Activated CD4-positive, alpha-beta T cell treated with anti-CD3 and anti-CD28 coated beads, Interleukin-2, amount 50 U/mL, for 16 hours (primary cell): ENCODE measurements at places on chromosomes 6 and 20.

DNA sequence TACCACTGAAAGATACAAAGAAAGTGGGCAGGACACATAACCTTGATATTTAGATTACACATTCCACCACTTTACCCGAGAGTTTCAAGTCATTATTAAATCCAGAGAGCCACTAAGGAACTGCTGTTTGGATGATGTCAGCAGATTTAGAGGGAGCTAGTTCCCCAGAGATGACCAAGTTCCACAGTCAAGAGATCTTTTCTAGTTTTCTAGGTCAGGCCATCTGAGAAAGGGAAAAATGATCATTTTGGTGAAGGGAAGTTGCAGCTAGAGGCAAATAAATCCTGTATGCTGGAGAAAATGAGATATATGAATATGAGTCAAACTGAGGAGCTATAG lies 147.8 kb downstream of the HS3ST5 start:
- DNase-seq, result no peak

DNA sequence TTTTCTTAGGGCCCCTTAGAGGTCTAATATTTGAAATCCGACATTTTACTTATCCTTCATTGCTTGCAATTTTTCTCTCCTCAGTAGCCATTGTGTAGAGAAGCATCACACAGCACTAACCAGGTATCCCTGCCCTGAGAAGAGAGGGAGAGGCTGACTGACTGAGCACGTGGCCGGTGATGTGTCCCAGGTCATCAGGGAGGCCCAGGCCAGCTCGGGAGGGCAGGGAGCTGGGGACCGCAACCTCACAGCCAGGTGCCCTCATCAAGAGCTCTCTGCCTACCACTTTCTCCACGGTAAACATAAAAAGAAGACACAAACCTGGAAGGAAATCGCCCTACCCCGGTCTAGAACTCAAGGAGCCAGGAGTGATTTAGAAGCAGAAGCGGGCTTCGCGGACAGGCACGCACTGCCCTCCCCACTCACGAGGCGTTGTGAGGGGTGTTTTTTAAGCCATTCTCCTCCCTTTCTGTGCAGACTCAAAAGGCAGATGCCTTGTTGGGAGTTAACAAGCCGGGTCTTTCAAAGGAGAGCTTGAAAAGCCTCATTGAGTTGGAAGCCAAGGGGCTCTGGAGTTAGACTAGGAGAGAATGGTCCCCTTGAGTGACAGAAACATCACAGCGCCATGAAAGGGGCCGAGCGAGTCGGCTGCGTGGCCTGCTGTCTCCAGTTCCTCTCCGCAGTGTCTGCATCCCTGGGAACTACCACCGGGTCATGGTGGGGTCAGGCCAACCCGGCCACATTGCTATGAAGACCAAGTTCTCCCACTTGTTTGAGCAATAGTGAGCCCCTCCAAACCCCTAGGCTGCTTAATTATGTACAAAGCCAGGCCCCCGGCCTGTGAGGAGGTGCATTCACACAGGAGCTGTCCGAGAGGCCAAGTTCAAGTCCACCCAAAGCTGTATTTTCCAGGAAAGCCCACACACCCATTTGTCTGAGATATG lies 285.4 kb downstream of the CDH4 start:
- DNase-seq, result no peak

- DNase-seq, result no peak
These were observed 72.0 kb downstream of the DACT2 start for GRCh38 chr6:168247443-168248147.

DNA sequence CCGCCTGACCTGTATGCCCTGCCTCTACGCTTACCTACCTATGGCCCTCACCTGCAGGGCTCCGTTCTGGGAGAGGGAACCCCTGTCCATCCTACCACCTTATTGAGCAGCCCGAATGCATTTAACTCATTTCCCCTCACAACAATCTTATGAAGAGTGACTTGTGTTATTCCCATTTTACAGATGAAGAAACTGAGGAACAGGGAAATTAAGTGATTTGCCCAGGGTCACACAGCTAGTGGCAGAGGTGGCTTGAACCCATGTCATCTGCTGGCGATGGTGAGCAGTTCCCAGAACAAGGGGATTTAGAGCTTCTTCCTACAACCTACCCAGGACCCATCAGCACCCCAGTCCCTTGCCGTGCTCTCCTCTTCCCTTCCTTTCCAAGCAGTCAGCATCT lies 42.3 kb upstream of the LRFN2 start:
- DNase-seq, result no peak

GRCh38 chr6:22896696-22897095 lies 327.3 kb downstream of the HDGFL1 start:
- DNase-seq, result no peak

GRCh38 chr6:36114798-36115408 lies 15.4 kb upstream of the MAPK13 start:
- peak; percentile 32 for DNase-seq

DNA sequence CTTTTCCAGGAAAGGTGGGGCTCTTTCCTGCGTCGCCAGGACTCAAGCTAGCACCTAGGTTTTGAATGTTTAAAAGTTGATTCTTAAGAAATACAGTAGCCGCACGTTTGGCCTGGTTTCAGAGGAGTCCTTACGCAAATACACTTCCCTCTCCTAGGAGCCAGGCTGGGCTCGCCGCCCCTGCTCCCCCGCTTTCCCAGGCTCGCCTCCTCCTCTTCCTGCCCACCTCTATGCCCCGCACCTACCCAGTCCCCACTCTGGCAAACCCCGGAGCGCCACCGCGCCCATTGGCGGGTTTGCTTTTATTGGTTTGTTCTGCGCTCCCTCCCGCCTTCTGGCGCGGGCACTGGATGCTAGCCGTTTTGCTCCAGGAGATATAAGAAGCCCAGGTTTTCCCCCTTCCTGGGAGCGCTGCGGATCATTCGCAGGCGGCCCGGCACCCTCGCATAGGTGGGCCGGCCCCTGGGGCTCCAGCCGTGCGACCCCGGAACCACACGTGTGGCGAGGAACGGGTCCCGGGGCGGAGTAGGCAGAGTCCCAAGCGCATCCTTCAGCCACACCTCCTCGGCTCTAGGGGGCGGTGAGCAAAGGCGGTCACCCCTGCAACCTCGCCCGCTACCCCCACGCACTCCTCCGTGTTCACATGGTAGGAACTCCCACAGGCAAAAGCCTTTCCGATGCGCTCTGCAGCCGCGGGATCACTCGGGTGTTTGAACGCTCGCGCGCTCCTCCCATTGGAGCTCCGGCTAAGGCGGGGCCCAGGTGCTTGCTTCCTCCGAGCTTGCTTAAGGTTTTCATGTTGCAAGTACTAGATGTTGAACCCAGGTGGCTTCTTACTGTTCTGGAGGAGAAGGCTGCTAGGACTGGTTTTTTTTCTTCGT lies 119.0 kb downstream of the RTN4IP1 start:
- DNase-seq, result peak; percentile 91

DNA sequence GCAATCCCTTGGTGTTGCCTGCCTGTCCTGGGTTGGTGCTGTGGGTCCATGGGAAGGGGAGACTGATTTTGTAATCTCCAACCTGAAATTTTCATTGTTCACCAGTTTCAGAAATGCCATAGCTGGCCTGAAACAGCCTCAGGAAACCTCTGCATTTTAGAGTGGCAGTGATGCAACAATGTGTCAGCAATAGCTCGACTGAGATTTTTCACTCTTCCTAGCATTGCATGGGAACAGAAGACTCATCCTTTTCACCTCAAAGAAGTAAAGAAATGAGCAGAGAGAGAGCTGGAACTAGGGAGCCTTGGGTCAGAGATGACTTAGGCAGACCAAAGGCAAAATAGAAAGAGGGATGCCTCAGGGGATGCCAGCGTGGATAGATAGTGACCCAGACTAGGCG lies 23.7 kb upstream of the TMEM14A start:
- peak; percentile 11 for DNase-seq

GRCh38 chr6:31574106-31575061 lies 981 bp upstream of the TNF start:
- peak; percentile 59 for DNase-seq

GRCh38 chr6:109013656-109014305 lies 80.9 kb downstream of the SESN1 start:
- DNase-seq, result no peak

DNA sequence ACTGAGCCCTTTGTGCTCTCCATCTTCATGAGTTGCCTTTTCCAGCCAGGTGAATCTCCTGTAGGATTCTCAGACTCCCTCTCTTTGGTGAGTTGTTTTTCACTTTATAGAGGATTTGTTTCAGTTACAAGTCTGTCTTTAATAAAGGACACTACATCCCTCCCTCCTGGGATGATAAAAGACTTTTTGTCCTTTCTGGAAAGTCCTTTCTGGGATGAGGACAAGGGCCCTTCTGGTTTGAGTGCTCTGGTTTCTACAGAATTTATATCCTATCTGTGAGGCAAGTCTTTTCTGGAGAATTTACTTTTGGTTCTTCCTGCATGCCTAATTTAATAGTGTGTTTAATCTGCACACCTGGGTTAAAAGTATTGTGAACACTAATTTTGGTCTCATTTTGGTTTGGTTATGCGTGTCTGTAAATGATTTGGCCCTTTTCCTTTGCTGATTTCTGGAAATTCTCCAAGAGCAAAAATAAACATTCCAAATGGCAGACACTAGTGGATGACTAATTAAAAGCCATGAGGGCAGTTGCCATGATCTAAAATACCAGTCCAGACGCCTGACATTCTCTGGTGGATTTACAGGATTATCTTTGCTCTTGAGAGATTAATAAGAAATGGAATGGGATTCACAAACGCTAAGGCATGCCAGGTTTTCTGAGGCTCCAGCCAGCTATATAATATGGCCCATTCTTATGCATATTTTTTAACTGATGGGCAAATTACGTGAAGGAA lies 44.8 kb downstream of the TCP11 start:
- DNase-seq, result no peak

GRCh38 chr20:34579979-34580940 lies 21.7 kb downstream of the MAP1LC3A start:
- DNase-seq, result peak; percentile 45

DNA sequence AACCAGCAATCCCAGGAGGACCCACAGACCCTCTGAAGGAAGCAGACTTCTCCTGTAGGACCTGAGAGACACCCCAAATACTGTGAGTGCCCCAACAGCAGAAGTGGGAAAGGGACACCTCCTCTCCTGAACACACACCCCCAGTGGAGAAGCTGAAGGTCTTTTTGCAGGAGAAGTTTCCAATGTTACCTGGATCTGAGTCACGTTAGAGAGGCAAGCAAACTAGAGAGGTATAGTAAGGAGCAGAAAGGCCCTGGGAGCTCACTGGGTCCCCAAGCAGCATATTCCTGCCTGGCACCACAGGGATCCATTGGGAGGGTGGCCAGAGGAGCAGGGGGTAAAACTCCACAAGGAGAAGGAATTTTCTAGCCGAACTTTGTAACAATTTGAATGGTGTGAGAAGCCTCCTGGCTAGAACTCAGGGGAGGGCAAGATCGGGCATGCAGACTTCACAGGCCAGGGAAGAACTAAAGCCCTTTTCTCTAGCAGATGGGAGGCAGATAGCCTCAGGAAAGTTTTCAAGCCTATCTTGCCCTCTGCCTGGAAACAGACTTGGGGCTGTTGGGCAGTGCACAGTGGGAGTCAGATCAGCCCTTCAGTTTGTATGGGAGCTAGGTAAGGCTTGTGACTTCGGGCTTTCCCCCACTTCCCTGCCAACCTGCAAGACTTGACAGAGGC lies 68.2 kb upstream of the SSTR4 start:
- DNase-seq, result no peak

DNA sequence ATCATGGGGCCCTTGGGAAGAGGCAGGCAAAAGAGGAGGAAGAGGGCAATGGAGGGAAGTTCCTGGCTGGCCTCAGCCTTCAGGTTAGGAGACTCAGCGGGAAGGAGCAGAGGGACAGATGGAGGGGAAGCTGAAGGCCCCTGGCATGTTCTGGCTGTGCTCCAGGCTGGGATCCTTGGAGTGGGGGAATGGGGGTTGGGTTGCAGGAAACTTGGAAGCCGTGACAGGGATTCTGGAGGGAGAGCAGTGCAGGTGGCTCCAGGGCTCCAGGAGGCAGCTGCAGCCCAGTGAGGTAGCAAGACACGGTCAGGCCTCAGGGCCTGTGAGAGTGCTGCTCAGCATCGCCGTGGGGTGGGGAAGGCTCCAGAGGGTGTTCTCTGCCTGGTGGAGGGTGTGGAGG lies 64.6 kb upstream of the SCP2D1 start:
- DNase-seq, result no peak

DNA sequence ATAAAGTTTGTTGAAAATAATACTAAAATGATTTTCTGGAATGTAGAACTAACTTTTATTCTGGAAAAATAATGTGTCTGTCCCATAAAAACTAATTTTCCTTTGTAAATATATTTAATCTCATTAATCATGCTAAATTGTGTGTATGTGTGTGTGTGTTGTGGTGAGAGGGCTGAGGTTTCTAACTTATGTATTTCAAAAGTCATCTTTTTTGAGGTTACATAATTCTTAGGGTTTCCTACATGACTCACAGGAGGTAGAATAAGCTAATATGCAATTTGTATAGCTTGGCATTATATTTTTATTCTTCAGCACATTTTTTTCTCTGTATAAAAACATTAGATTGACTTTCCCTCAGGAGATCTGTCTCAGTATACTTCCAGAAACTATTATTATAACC lies 64.1 kb upstream of the CLVS2 start:
- DNase-seq, result no peak

DNA sequence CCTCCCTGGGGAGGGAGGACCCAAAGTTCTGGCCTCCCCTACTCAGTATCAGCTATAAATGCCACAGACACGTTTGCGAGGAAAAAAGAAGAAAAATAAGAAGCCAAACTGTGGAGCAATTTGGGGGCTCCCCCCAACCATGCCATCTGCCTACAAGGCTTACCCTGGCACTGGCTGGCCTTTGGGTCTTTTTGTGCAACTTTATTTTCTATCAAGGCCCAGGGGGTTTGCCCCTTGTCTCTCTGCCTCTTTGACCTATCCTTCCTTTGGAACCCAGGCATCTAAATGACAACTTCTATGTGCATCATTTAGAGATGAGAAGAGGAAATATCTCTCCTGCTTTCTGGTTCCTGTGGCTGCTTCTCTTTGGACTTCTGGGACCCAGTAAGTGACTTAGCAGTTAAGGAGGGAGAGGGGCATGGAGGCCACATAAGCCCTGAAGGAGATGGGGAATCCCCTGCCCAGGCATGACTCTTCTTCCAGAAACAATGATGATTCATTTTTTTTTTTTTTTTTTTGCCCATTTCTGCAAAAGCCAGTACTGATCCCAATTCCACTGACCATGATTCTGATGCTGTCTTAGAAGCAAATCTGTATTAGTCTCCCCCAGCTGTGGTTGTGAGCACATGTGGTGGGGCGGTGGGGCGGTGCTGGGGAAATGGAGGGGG lies at the start of gene MUC22:
TSS of gene MUC22 (plus strand) at position 82 of the 668 bp plus-strand sequence. CDS start at position 315, 233 bp downstream.
- no peak for DNase-seq
